ENCODE measurements at places on chromosomes 6 and 20.

GRCh38 chr6:154458565-154459470, 51.7 kb downstream of the CNKSR3 start:
- DNase-seq: no peak

GRCh38 chr6:143146186-143146851, 85.6 kb downstream of the AIG1 start:
- no peak for DNase-seq

DNA sequence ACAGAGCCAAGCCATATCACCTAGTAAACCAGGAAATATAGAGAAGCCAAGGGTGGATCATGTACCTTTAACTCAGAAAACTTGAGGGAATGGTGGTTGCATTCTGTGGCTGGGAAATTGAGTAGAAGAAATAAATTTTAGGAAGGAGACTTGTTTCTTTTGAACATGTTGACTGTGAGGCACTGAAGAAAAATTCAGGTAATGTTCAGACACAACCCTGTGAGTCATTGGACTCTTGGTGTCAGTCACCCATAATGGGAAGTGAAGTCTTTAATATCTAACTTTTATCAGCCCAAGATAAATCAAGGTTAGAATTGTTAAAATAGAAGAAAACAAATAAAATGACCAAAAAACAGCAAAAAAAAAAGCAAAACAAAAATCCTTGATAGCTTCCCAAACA, 98.8 kb upstream of the GRIK2 start:
- DNase-seq: no peak

DNA sequence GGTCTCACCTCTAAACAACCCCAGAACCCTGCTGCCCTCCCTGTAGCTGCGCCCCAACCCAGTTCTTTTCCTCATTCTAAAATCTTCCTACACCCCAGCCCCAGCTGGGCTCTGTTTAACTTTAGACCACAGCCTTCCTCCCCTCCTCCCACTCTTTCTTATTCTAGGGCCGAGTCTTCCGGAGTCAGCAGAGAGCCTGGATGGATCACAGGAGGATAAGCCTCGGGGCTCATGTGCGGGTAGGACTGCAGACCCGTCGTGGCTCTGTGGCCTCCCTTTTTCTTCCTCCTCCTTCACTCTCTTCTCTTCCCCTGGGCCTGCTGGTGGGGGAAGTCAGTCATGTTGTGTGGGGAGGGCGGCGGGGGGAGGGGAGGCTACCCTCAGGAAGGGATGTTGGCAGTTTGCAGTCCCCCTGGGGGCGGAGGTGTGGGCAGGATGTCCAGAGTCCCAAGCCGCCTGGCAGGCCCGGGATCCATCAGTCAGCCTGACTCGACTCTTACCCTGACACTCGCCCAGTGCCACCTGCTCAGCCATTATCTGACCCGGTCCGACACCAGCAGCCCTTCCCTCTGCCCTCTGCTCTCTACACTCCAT, 8.1 kb downstream of the CAPN11 start:
- DNase-seq: no peak

GRCh38 chr20:38181971-38182370, 16.9 kb upstream of the TGM2 start:
- no peak for DNase-seq

GRCh38 chr20:1813101-1813529, 82.1 kb upstream of the SIRPA start:
- no peak for DNase-seq

GRCh38 chr20:41029150-41029901, 704 bp downstream of the TOP1 start:
- no peak for DNase-seq

- no peak for DNase-seq
Observed at GRCh38 chr6:134039116-134039515, 13.3 kb downstream of the SLC2A12 start.

DNA sequence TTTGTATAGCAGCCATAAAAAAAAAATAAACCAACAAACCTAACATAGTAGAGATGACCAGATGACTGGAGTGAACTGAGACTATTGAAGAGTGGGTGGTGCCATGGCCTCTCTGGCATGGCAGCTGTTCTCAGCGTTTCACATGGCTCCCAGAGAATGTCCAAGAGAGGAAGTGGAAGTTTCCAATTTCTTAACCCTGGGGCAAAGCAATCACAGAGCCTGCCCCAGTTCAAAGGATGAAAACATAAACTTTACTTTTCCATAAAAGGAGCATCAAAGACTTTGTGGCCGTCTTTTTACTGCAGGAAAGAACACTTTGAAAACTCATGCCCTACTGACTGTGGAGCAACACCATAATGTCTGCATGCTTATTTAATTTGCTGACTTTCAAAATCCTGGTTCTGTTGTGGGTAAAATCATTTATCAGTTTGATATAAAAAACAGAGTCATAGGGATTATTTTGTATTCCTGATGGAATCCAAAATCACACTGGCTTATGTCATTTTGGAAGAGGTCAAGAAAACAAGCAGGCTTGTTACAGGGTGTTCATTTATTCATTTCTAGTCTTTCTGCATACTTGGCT, 165.4 kb downstream of the SLC35B3 start:
- no peak for DNase-seq

DNA sequence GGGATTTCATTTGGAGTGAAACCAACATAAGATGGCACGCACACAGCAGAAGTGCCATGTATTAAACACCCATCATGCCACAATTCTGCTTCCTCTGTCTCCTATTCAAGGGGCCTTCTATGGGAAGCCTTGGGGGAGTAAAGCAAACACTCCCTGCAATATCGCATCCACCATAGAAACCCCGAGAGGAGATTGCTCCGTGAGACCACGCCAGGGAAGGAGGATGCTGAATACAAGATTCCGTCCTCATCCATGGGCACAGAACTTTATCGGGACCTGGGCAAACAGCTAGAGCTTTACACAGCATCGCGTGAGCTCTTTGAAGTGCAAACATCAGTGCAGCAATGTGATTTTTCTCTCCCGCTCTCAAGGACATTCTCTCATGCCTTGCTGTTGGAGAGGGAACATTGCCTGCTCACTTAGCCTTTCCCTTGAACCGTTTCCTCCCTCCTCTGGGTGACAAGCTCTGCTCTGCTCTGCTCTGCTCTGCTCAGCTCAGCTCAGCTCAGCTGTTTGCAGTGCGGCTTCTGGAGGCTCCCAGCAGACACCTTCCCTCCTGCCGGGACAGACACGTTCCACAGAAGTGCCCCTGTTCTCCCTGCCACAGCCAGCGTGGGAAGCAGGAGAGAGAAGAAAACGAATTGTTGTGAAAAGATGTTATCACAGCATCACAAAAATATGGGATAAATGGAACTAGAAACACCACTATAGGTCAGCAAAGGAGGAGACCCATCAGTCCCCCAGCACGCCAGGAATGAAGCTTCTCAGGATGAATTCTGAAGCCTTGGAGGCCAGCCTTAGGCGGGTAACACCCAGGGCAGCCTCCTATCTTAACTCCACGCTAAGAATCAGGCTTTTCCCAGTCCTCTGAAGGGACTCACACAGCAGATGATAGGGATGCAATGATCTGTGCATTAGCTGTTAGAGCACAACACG, 48.2 kb downstream of the RNASET2 start:
- no peak for DNase-seq

DNA sequence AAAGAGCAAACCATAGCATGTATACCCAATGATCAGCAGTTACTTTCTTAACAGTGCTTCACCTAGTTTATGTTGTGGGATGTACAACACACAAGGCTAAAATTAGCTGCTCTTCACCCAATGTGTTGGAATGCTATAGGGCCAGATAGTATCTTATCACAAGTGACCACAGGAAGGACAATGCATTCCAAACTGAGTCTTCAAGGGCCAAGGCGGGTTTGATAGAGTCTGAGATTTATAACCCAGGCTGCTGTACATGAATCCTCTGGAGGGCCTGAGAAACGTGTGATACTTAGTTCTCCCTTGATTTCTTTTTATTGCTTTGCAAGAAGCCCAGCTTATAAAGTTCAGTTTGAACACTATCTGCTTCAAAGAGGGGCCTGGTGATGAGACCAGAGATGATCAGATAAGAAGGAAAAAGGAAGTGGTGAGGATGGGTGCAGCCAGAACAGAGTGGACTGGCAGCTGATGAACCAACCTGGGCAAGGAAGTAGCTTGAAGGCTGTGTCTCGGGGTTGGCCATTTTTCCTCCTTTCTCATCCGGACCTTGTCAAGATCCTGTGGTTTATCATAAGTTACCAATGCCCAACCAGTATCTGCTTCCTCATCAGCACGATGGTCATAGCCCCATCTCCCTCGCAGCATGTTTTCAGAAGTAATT, 62.2 kb upstream of the BMP2 start:
- DNase-seq: no peak
